ENCODE measurements at places on chromosomes 1 and 21.

DNA sequence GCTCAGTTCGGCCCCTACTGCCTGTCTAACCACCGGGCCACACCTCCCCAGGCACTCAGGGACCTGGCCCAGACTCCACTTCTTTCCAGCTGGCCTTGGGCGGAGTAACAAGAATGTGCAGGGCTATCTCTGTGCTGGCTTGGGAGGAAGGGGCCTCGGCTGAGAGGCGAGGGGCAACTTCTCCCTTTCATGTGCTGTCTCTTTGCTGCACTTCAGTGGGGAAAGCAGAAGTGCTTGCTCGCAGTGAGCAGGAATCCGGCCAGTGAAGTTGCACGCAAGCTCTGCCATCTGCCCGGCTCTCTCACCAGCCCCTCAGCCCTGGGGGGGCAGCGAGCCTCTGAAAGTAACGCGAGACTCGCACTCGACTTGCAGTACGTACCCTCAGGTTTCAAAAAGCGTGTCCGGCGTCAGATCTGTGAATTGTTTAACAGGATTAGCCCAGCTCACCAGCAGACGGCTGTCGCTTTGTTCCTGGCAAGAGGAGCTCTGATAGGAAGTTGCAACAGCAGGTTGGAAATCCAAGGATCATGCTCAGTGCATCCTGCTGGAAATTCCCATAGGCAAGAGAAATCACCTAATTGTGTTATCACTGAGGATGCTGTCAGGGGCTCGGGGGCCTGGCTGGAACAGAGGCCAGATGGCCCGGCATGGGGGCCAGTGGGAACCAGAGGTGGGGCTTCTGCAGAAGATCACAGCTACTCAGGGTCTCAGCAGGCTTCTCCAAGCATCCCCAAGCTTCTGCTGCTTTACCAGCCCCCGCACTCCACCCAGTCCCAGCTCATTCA, 221.1 kb downstream of the NPHP4 start:
- DNase-seq = no peak

DNA sequence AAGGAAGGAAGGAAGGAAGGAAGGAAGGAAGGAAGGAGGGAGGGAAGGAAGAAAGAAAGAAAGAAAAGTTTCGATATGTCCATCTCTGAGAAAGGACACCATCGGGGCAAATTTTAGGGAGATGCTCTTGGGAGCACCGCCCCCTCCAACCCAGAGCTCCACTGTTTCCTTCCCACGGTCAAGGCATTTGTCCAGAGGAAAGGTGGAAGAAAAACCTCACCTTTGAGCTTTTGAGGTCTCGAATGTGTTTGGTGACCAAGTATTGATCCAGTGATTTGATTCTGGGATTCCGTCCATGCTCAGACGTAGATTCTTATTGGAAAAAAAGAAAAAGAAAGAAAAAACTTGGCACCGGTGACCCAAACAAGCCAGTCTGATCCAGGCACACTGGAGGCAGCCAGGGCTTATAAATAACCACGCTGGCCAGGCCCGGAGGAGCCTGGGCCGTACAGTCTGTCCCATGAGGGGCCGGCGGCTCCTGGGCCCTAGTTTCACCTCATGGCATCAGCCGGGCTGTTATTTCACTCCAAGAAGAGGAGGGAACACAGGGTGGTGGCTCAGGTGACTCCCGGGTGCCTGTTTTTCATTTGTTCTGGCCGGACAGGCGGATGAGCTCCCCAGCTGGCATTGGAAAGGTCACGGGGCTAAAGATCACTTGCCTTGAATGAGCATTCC, 36.1 kb upstream of the SLC25A33 start:
- DNase-seq = no peak

- DNase-seq = no peak
Observed at GRCh38 chr1:228515200-228515834, 28.1 kb downstream of the RNF187 start.

- DNase-seq = no peak
Observed at GRCh38 chr1:150760013-150760412, 5.6 kb downstream of the CTSS start.

- DNase-seq = no peak
Observed at GRCh38 chr1:183753464-183753891, 51.4 kb upstream of the RGL1 start.

- no peak for DNase-seq
Observed at GRCh38 chr1:88649932-88650331, 34.1 kb upstream of the PKN2 start.

DNA sequence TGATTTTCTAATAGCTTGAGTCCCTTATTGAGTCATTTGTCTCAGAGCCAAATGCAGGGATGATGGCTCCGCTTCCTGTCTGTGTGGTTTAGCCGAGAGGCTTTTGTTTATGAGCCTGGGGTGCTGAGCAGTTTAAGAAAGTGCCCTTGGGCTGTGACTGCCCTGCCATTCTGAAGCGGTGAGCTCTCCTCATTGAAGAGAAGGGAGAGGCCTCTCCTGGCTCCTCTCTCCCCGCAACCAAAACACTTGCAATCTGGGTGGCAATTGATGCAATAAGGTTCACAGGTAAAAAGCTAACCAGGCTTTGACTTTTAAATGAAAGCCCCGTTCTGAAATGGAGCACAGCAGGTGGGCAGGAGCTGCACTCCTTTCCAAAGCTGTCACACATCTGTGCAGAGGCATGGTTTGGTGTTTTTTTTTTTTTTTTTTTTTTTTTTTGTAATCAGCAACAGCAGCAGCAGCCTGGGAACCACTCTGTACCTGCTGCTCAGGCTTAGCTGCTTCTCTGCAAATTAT, 403.7 kb downstream of the SIPA1L2 start:
- DNase-seq = no peak

GRCh38 chr1:231681006-231681405, 54.4 kb downstream of the DISC1 start:
- DNase-seq = no peak

- DNase-seq = no peak
Observed at GRCh38 chr1:156508205-156508954, 7.8 kb upstream of the MEF2D start.

All from activated naive CD8-positive, alpha-beta T cell treated with anti-CD3 and anti-CD28 coated beads, Interleukin-2, amount 50 U/mL, for 16 hours (primary cell).